ENCODE measurements at places on chromosomes 6 and 20. TPM values are rescaled to one million over a fixed set of nuclear protein-coding genes. Genes with fewer than 3 reads are reported as not detected.

The WFDC12 gene
- not detected for total RNA-seq

The COL19A1 gene
- under 0.01 TPM for total RNA-seq

The OTOR gene
- not detected for total RNA-seq

The LYRM4 gene
- 14.4 TPM for total RNA-seq

The PHACTR1 gene
- total RNA-seq = 1.4 TPM

The NOL4L gene
- total RNA-seq = 5.2 TPM
